Nucleus accumbens (tissue), 56 donors: ENCODE measurements at places on chromosomes 2 and 18.

GRCh38 chr2:155169317-155169716 is 470.8 kb downstream of the KCNJ3 start:
- no peak for DNase-seq

DNA sequence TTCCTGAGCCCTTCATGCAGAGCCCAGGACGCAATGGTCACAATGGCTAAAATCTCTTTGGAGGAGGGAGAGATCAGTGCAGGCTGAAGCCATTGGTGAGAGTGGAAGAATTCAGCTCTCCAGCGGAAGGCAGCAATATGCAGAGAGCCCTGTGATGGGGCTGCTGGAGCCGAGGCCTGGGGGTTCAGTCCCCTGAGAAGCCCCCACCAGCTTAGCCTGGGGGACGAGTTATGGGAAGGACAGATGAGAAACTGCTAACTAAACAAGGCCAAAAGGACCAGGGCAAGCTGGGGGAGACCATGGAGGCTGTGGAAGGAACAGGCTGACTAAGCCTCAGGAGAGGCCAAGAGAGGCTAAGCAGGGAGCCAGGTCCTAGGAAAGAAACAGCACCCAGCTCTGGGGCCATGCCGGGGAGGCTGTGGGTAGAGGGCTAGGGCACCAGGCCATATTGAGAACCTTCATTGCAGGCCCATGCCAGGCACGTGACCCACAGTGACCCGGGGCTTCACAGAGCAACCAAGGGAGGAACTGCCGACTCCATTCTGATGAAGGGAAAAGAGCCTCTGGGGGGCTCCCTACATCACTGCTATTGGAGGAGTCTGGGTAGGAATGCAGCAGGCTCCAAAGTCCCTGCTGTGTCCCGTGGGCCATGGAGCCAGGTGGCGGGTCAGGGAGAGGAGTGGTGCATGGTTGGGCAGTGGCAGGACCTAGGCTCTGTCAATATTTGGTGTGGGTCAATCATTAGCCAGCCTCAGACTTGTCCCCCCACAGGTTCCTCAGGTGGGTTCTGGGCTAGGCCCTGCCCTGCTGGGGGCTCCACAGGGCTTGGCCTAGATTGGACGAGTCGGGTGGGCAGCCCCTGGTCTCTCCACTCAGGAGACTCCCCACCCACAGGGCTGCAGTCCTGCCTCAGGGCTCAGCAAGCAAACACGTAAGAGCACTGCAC is 19.8 kb downstream of the PROC start:
- no peak for DNase-seq

GRCh38 chr2:48984922-48985321 is 169.4 kb downstream of the FSHR start:
- no peak for DNase-seq

- DNase-seq = no peak
Measured at GRCh38 chr2:153110486-153110885, 368.1 kb downstream of the RPRM start.

DNA sequence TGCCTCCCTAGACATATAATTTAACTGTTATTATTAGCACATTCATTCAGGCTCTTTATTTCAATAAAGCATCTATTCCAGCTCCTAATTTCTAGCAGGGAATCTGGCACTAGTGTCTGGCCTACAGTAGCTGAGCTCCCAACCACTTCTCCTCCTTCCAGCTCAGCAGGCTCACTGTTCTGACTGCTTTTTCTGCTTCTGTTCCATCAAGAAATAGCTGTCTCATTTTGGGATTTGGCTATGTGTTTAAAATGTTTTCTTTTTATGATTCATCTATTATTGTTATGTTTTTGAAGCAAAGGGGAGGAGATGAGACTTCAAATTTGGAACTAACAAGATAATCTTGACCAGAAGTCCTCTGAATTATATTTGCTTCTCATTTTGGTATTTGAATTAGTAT is 172.7 kb upstream of the SMAD7 start:
- DNase-seq = no peak

DNA sequence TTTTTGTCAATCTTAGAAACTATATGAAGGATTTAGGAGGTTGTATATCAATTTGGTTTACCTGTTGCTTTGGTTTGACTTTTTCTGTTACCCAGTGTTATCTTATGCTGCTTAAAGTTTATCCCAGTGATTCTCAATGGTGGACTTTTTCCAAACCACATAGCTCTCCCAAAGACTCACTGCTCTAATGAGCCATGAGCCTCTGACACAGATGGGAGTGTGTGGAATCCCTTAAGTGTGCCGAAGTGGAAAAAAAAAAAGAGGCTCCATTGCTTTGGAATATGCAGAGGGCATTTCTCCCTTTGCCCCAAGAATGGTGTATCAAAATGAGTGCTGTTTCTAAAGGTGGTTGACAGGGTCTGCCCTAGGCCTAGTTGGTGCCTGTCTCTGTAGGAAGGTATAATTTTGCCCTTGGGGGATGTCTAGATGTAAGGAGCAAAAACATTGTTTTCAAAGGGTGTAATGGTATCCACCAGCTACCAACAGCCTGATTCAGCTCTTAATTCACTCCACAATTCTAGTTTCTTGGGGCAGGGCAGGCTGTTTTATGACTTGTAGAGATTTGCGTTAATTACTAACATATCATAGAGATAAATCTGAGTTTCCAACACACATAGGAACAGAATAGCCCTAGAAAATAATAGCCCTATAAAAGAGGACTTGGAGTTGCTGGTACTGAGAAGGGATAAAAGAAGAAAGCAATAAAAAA is 64.3 kb upstream of the CYP26B1 start:
- DNase-seq = no peak

GRCh38 chr2:235160281-235160810 is 208.5 kb downstream of the SH3BP4 start:
- DNase-seq = no peak

DNA sequence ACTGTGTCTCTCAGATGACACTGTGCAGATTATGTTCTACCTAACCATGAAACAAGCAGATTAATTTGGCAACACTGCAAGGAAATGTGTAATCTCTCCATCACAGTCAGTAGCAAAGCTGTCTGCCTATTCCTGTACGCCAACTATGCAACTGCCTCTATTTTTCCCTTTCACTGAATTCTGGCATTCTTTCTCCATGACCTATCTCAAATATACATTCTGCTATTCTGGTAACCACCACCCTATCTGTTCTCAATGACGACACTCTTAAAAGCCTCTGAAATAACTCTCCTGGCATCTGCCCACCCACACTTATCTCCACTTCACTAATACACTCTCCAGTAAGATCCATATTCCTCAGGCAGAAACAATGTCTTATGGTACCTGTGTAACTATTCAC is 78.7 kb downstream of the ABCA12 start:
- DNase-seq = no peak

- no peak for DNase-seq
Measured at GRCh38 chr2:121969166-121969565, 213.7 kb downstream of the TSN start.

- no peak for DNase-seq
Measured at GRCh38 chr2:221005338-221005737, 566.8 kb downstream of the EPHA4 start.

GRCh38 chr18:79305911-79306310 is 89.8 kb upstream of the NFATC1 start:
- DNase-seq = no peak

DNA sequence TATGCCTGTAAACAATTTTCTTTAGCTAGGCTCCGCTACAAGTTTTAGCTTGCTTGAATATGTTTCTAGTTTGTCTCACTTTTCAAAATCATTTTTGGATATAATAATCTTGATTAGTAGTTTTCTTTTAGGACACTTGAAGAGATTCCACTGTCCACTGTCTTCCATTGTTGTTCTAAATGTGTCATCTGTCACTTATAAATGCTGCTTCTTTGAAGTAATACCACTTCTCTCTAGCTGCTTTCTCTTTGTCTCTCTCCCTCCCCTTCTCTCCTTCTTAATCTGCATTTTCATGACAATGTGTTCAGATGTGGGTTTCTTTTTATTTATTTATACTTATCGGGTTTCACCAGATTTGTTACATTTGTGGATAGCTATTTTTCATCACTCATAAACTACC is 73.7 kb upstream of the DPP10 start:
- no peak for DNase-seq

DNA sequence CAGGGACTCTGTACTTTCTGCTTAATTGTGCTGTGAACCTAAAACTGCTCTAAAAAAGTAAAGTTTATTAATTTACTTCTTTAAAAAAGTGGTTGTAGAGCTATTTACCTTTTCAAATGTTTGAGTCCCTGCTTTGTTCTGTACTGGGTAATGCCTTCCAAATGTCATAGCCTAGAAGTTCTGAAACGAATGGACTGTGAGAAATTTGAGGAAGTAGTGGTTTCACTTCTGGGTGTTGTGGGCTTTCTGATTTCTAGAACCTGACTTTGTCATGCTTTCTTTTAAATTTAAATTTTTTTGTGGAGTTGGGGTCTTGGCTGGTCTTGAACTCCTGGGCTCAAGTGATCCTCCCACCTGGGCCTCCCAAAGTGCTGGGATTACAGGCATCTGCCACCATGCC is 44.6 kb downstream of the SMAD4 start:
- no peak for DNase-seq

DNA sequence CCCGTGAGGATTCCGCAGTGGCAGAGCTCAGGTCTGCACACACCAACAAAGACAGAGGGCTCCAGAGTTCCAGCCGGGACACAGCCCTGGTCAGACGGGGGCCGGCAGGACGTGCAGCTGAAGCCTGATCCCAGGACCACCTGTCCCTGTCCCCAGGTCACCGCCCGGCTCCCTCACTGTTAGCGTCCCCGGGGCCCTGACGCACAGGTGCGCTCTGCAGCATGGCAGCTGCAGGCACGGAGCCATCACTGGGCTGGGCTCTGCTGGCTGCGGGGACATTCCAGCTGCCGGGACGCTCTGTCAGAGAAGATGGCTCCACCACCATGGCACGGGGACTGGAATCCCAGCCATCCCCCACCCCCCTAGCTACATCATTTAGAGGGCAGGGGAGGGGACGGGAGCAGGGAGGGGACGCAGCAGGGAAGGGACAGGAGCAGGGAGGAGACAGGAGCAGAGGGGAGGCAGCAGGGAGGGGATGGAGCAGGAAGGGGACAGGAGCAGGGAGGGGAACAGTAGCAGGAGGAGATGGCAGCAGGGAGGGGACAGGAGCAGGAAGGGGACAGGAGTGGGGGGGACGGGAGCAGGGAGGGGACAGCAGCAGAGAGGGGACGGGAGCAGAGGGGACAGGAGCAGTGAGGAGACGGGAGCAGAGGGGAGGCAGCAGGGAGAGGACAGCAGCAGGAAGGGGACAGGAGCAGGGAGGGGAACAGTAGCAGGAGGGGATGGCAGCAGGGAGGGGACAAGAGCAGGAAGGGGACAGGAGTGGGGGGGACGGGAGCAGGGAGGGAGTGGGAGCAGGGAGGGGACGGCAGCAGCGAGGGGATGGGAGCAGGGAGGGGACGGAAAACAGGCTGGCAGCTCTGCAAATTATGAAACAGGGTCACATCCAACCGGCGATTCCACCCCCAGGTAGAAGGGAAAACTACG is 39.8 kb downstream of the SLC66A2 start:
- DNase-seq = no peak

DNA sequence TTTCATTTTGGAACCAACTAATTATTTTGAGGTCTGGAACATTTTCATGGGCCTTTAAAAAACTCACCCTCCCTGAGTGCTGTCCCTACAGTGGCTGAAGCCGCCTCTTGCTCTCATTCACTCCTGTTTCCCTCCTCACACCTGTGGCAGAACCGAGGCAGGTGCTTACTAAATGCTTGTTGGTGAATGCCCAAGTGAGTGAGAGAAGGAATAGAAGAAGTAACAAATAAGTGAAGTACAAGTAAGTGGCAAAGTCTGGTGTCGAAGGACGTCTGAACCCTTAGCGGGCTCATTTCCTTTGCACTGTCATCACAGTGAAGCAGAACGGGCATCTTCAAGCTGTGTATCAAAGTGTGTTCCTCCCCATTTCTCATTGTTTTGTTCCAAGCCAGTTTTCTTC is 135.2 kb downstream of the RHBDD1 start:
- DNase-seq = no peak

- no peak for DNase-seq
Measured at GRCh38 chr2:160309585-160309984, 109.5 kb upstream of the ITGB6 start.

DNA sequence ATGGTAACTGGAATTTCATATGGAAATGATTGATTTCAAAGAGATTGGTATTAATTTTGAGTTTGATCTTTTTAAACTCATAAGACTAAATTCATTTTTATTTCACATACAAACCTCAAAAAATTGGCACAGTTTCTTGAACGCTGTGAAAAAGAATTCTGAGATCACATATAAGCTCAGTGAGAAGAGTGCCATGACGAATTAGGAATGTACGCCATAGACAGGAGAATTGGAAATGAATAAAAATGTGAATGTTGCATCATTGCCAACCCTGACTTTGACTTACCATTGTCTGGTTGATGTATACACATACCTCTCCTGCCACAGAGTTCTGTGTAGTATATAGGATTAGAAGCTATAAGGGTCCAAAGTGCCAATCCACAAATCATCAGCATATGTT is 290.4 kb upstream of the ZC3H15 start:
- no peak for DNase-seq

GRCh38 chr2:129479892-129480291 is 499.6 kb upstream of the RAB6C start:
- no peak for DNase-seq

- no peak for DNase-seq
Measured at GRCh38 chr2:213220967-213221603, 63.2 kb upstream of the SPAG16 start.

DNA sequence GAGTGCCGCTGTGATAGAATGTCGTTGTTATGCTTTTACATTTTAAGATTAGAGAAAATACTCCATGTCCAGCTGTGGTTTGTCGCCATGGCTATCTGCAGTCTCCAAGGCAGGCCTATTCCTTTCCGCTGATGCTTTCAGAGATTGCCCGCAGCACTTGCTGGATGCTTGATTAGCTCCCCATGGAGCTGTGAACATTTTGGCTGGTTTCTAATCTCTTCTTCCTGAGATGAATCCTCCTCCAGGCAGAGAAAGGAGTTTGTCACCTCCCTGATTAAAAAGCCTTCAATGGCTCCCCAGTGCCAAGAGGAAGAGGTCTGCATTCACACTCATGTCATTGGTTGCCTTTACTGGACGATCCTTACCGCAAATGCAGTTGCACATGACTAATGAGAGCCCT is 32.6 kb upstream of the LPIN1 start:
- DNase-seq = no peak

DNA sequence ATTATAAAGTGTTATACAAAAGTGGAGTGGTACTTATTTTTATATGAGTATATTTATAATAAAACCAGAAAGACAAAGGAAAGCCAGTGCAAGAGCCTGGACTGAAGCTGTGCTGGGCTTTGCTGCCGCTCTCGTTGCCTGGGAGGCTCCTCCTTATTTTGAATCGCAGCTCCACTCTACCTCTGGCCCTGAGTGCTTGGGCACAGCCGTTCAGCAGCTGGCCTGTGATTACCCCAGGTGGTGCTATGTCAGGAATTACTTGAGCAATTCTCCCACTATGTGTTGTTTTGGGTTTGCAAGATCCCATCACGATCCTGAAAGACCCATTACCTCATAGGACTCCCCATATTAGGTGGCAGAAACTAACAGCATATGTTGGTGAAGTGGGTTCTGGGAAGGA is 53.0 kb upstream of the LCLAT1 start:
- DNase-seq = no peak

GRCh38 chr2:223697316-223697891 is 95.2 kb upstream of the SCG2 start:
- DNase-seq = no peak

- DNase-seq = no peak
Measured at GRCh38 chr2:10252661-10253060, 50.0 kb upstream of the HPCAL1 start.
